ENCODE measurements at places on chromosomes 5 and 9.

- DNase-seq, result no peak
Measured at GRCh38 chr5:173138707-173139106, 5.6 kb upstream of the BNIP1 start.

DNA sequence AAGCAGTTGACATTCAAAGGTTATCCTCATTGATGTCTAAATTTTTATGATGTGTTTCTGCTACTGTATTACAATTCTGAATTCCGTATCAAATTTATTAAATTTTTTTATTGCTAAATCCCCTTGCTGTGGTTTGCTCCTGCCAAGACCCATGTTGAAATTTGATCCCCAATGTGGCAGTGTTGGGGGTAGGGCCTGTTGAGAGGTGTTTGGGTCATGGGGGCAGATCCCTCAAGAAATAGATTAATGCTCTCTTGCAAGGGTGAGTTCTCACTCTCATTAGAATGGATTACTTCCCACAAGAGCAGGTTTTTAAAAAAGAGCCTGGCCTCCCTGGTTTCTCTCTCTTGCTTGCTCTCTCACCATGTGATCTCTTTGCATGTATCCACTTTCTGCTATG is 434.5 kb upstream of the POU5F2 start:
- no peak for DNase-seq

GRCh38 chr5:73028991-73029595 is 73.3 kb downstream of the FCHO2 start:
- no peak for DNase-seq

- no peak for DNase-seq
Measured at GRCh38 chr9:5355226-5355625, 15.6 kb upstream of the RLN1 start.

DNA sequence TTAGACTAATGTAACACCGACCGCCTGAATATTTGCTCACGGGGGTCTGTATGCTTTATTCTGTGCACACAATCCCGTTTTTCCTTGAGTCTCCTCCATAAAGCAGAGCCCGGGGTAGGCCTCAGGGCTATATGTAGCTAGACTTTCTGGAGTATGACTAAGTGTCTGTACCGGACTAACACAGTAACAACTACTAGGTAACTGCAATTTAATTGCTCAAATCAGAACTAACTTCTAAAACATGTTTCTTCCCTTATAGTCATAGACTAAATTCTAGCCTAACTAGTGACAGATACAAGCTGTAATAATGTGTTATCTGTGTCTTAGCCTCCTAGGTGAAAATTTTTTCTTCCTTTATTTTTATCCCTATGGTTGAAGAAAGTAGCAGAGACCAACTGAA is 2.1 kb downstream of the REEP5 start:
- DNase-seq, result no peak

GRCh38 chr5:56490971-56491468 is 257.9 kb upstream of the ANKRD55 start:
- no peak for DNase-seq

DNA sequence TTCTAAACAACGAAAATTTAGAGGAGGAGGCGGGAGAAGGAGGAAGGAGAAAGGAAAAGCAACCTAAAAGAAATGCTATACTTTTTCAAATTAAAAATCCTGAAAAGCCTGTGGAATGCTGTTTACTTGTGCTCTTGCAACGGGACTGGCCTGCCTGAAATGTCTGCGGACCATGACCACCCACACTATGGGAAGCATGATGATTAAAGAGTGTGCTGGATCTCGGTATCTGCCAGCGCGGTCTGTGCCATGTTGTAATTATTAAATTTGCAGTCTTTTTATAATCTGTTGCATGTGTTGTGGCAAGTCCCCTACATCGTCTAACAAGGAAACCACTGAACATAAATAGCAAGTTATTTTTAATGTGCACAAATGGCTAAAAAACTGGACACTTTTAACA is 111.4 kb downstream of the FANCC start:
- no peak for DNase-seq

- DNase-seq, result no peak
Measured at GRCh38 chr9:70121818-70122436, 78.3 kb downstream of the MAMDC2 start.

GRCh38 chr9:92242260-92243136 is 51.0 kb downstream of the IARS1 start:
- no peak for DNase-seq

- no peak for DNase-seq
Measured at GRCh38 chr9:83656952-83657351, 34.0 kb downstream of the IDNK start.

- DNase-seq, result no peak
Measured at GRCh38 chr5:53321073-53321472, 159.4 kb upstream of the FST start.

- no peak for DNase-seq
Measured at GRCh38 chr5:51598026-51598425, 214.8 kb downstream of the ISL1 start.

DNA sequence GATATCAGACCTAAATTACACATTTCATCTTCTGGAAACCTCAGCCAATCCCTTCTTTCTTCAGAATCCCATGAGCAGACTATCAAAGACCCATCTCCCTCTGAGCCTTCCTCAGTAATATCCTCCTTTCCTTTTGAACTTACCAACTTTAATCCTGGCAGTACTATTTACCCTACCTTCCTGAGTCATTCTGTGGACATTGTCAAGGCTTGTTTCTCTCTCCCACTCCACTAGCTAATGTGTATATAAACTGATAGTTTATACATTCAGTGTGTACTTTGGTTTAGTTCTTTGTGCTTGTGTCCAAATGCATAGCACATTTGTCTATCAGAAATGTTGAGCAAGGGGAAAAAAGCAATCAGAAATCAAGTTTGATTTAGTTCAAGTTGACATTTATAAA is 568.3 kb downstream of the CSNK1G3 start:
- DNase-seq, result no peak

- DNase-seq, result no peak
Measured at GRCh38 chr9:101727612-101728524, 10.6 kb downstream of the GRIN3A start.

DNA sequence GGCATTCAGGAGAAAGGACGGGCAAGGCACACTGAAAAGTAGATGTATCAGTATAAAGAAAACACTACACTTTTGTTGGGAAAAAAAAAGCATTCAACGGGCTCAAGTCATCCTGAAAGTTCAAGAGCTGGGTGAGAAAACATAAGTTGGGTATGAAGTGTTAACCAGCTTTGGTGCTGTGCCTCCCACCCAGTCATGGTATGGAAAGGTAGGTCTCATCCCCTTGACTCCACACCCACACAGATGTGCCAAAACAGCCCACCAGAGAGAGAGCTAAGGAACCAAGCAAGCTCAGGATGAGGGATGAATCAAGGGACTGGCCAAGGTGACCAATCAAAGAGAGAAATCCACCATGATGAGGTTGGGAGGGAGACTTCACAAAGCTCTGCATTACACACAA is 54.7 kb downstream of the ESM1 start:
- no peak for DNase-seq

- no peak for DNase-seq
Measured at GRCh38 chr5:11851965-11852716, 52.1 kb downstream of the CTNND2 start.

GRCh38 chr5:171984748-171985419 is 21.6 kb downstream of the FBXW11 start:
- DNase-seq, result no peak

- no peak for DNase-seq
Measured at GRCh38 chr5:67921004-67921601, 294.5 kb upstream of the PIK3R1 start.

DNA sequence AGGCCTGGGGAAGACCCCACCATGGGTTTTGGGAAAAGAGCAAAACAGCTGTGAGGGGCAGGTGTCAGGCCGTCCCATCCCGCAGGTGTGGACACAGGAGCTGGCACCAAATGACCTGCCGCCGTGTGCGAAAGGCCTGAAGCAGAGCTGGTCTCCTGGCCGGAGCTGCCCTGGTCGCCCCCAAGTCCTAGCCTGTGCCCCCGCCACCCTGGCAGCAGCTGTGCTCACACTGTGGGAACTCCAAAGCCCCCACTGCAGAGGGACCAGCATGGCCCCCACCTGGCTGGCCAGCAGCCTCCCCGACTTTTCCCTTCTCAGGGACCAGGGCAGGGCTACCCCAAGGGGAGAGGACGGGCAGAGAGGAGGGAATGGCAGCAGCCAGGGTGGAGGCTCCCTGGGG is 88.4 kb downstream of the KCNT1 start:
- DNase-seq, result no peak

GRCh38 chr5:72231991-72232703 is 87.9 kb downstream of the MRPS27 start:
- no peak for DNase-seq

DNA sequence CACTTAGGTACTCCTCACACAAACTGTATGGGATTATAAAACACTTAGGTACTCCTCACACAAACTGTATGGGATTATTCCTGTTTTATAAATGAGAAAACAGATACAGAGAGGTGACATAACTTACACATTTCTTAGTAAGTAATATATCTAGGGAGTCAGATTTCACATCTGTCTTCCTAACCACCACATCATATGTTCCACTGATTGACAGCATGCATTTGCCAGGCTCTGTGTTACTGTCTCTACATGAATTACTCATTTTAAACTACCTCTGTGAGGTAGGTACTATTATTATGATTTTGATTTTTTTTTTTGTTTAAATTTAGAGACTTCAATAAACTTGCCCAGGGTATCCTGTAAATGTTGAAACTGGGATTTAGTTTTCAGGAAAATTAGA is 232.7 kb downstream of the CCDC171 start:
- DNase-seq, result no peak

DNA sequence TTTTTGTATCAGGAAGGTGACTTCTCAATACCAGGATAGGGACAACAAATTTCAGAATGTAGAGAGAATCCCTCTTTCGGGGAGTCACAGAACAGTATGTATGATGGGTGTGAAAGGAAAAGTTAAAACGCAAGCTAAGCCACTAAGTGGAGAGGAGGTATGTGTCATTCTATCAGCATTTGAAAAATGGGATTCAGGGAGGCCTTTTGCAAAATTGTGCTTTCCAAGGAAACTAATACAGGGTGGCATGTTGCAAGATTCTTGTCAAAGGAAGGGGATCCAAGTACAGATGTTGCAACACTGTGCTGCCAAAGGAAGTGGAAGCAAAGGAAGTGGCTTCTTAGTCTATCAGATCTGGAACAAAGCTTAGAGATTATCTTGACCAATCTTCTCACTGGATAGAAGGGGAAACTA is 12.6 kb upstream of the TNIP1 start:
- DNase-seq, result no peak

- DNase-seq, result no peak
Measured at GRCh38 chr5:145689235-145689634, 145.9 kb downstream of the PRELID2 start.

GRCh38 chr5:172144931-172145869 is 42.8 kb downstream of the STK10 start:
- no peak for DNase-seq

- DNase-seq, result no peak
Measured at GRCh38 chr5:72654231-72654630, 147.0 kb upstream of the ZNF366 start.

DNA sequence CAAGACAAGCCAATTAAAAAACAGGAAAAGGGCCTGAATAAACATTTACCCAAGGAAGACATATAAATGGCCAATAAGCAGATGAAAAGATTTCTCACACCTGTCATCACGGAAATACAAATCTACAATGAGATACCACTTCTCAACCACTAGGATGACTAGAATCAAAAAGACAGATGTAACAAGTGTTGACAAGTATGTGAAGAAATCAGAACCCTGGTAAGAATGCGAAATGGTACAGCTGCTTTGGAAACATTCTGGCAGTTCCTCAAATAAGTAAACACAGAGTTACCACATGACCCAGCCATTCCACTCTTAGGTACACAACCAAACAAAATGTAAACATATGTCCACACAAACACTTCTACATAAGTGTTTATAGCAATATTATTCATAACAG is 32.5 kb downstream of the LEAP2 start:
- DNase-seq, result no peak

- DNase-seq, result no peak
Measured at GRCh38 chr9:38414040-38414723, 10.1 kb downstream of the IGFBPL1 start.
